ENCODE measurements at places on chromosomes 7 and 10.
A peak's percentile ranks its signal among the peaks of the same experiment; 100 is the strongest.

- no peak for DNase-seq
Measured at GRCh38 chr10:62813453-62813852, 2.7 kb downstream of the EGR2 start.

- peak; percentile 11 for DNase-seq
Measured at GRCh38 chr10:49508654-49509053, 30.3 kb downstream of the ERCC6 start.

- DNase-seq = no peak
Measured at GRCh38 chr10:80502621-80503583, 34.8 kb upstream of the SH2D4B start.

DNA sequence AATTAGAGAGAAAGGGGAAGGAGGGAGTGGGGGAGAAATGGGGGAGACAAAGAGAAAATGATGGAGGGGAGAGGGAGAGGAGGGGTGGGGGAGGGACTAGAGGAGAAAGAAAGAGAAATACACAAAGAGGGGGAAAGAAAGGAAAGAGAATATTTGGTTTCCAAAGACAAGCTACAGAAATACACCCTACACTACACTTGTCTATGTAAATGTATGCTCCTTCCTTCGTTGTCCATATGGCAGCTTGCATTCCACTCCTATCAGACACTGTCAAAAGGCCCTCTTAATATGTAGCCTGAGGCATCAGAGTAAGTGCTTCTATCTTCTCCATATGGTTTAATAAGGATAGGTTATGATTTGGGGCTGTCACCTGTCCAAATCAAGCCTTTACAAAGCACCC, 92.8 kb upstream of the FEZF1 start:
- DNase-seq = no peak

All from naive B cell (primary cell).